ENCODE measurements at places on chromosomes 3 and 15.
A peak's percentile ranks its signal among the peaks of the same experiment; 100 is the strongest.

DNA sequence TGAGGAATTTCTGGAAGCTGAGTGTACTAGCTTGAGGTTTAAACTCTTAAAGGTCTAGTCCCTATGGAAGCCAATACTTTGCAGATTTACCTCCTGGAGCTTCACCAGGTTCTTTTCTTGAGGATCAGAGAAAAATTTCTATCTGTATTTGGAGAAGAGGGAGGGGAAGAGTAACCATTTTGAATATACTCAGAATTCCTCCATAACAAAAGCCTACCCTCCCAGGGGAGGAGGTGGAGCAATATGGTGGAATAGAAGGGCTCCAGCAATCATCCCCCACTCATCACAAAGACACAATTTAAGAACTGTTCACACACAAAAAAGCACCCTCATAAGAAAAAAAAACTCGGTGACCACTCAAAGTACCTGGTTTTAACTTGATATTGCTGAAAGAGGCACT lies 36.0 kb upstream of the PEX5L start:
- no peak for DNase-seq

DNA sequence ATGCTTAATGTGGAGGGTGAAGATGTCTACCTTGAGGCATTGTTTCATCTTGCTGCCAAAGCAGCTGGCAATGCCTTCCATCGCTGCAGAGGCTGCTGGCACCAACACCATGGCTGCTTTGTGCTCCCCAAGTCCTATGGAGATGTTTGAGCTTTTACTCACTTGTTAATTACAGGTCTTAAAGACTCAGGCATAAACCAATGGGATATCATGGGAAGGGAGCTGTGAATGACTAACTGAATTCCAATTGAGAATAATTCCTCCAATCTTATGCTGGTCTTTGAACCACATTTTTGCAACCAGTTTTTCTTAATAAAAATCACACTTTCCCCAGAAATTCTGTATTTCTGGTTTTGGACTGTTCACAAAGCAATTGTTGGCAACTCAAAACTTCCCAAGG lies 762.0 kb downstream of the GBE1 start:
- DNase-seq, result no peak

DNA sequence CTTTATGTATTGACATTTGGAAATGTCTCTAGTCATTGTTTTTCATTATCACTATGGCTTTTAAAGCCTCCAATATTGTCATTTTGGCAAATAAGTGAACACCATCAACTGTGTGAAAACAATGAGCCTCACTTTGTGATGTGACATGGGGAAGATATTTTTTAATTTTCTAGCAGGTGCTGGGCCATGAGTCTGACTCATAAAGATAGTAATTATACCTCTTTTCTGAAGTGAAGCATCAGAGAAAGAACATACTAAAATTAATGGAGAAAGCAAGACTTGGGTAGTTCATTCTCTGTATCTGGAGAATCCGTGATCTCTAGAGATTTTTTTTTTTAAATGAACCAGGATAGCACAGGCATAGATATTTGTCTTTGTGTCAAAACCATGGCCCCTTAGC lies 100.8 kb downstream of the CCNL1 start:
- DNase-seq, result no peak

- no peak for DNase-seq
These were observed 250.5 kb upstream of the RORA start for GRCh38 chr15:61479613-61480012.

- DNase-seq, result peak; percentile 3
These were observed 109.9 kb downstream of the TBC1D5 start for GRCh38 chr3:17632401-17633100.

- no peak for DNase-seq
These were observed 180.6 kb downstream of the EPHA6 start for GRCh38 chr3:96994988-96995387.

- no peak for DNase-seq
These were observed 34.4 kb downstream of the TNK2 start for GRCh38 chr3:195873971-195874370.

- no peak for DNase-seq
These were observed 29.5 kb upstream of the USP3 start for GRCh38 chr15:63474810-63475316.

- no peak for DNase-seq
These were observed 775.0 kb downstream of the SQOR start for GRCh38 chr15:46409841-46410301.

DNA sequence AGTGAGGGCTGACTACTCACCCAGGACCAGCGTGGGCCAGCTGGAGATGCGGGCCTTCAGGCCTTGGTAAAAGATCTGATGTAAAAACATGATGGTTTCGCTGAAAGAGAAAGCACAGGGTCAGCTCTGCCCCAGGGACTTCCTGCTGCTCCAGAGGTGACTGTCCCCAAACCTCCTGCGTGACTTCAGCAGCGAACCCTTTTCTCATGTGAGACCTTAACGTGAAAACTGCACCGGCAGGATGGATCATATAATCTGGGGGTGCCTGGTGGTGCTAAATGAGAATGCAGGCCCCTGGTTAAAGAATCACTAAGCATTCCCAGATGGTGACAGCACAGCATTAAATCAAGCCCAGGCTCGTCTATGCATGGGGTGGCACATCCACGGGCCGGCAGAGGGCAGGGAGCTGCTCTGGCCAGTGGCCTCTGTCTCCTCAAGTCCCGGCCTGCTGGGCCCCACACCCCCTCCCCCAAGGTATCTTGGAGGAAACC lies 55.4 kb downstream of the RASGRF1 start:
- DNase-seq, result no peak

DNA sequence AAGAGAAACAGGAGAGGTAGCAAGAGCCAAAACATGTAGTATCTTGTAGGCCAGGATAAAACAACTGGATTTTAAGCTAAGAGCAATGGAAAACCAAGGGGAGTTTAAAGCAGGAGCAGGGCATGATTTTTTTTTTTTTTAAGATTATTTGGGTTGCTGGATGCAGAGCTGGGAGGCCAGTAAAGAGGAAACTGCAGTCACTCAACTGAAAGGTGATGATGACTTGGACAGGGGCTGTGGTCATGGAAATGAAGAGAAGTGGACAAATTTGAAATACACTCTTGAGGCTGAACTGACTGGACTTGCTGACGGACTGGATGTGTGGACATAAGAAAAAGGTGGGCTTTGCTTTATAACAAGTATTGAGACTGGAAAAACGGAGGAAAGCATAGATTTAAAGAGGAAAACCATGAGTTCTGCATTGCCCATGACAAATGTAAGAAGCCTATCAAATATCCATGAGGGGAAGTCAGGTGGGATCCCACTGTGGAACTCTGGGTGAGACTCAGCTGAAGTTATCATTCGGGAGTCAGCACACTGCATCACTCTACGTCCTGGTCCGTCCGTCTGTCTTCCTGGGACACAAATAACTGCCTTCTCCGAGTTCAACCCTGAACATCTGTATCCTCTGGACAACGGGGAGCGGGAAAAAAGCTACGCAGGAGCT lies 688 bp downstream of the XPC start:
- DNase-seq, result no peak

DNA sequence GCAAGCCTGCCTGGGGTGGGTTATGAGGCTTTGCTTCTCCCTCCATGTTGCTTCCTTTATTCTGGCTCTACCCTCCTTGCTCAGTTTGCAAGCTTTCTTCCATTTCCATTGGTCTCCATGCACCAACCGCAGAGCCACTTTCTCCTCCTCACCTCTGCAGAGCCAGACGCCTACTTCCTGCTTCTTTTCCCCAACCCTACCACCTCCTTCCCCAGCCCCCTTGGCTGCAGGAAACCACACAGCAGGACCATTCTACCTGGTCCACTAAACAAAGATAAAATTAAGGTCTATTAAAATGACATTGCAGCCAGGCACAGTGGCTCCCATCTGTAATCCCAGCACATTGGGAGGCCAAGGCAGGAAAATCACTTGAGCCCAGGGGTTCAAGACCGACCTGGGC lies 10.0 kb upstream of the CAV3 start:
- no peak for DNase-seq

DNA sequence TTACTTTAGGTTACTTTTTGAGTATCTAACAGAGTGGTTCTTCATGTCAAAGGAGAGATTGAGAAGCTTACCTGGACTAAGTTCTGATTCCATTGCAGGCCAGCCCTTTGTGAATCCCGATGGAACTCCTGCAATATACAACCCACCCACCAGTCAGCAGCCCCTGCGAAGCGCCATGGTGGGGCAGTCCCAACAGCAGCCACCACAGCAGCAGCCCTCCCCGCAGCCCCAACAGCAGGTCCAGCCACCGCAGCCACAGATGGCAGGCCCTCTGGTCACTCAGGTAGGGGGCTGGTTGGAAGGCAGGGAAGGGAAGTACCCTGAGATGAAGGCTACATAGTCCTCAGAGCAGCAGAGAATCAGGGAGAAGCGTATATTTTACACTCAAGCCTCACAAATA lies 97.8 kb downstream of the ARPP21 start:
- no peak for DNase-seq

- no peak for DNase-seq
These were observed 51.7 kb downstream of the HMCES start for GRCh38 chr3:129330409-129330808.

DNA sequence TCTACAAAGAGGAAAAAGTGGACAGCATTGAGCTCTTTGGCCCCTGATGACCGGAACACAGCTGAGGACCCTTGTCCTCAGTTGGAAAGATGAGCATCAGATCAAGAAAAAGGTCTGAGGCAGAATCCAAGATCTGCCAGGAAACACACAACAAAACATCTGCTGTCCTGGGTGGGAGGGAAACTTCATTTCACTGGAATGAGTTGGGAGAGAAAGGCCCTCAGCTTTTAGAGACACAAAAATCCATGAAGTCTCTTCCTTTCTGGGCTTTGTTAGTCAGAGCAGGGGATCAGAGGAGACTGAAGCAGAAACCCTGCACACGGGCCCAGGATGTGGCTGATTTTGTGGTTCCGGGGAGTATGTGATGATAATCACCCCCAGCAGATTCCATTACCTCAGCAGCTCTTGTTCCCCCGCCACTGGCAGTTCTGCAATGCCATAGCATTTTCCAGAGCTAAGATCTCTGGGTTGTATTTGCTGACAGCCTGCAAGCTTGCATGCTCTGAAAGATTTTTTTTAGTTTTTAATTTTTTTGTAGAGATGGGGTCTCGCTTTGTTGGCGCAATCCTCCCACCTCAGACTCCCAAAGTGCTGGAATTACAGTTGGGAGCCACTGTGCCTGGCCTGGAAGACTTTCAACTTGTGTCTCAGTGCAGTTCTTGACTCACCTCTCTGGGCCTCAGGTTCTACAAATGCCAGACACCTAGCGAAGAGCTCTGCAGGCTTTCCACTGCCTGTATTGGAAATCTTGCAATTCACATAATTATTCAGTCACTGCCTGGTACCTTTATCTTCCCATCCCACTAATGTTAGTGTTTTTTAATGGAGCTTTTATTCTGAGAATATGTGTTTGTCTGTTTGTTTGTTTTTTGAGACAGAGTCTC lies 5.8 kb upstream of the TATDN2 start:
- DNase-seq, result peak; percentile 49

DNA sequence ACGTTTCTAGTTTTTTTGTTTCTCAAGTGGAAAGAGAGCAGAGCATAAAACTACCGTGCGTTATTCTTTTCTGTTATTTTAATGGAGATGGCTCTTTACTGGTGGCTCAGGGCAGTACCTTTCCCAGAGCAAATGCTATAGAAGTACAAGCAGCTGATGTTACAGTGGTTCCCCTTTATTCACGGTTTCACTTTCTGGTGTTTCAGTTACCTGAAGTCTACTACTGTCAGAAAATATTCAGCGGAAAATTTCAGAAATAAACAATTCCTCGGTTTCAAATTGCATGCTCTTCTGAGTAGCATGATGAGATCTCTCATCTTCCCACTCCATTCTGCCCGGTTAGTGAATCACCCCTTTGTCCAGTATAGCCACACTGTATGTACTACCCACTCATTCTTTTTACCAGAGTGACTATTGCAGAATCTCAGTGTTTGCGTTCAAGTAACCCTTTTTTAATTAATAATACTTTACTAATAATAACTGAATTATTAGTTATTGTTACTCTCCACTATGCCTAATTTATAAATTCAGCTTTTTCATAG lies 597.5 kb upstream of the ROBO2 start:
- no peak for DNase-seq

All from stimulated activated CD4-positive, alpha-beta T cell treated with anti-CD3 and anti-CD28 coated beads, Interleukin-4, amount 100 ng/mL, for 48 hours (primary cell).